ENCODE measurements at places on chromosomes 7 and 10.

DNA sequence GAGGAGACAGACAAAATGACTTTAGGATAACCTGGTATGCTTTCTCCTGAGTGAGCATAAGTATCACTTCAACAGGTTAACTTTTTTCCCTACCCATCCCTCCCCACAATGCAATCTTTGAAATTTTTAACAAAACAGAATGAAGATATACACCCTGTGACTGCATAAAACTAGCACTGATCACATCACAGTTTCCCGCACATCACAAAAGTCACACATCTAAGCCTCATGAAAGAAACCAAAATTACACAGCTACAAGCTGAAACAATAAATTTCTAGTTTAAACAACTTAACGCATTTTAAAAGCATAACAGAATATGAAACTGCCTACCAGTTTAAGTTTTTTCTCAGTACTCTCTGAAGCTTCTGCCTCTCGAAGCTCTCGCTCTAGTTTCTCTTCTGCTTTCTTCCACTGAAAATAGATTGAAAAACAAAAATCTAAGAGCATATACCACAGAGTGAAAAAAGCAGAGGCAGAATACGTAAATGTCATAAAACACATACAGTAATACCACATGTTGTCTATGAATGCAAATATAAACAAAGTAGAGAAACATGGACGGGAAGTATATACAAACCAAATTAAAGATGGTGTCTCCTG is 18.1 kb downstream of the NOC3L start:
- H3K36me3 ChIP-seq, result no peaks in the 10 kb centered on the region
- H3K4me1 ChIP-seq, result no peaks in the 10 kb centered on the region
- H3K27me3 ChIP-seq, result no peaks in the 10 kb centered on the region
- no peak overlapping the region for H3K27ac ChIP-seq
- H3K4me3 ChIP-seq, result no peak overlapping the region

DNA sequence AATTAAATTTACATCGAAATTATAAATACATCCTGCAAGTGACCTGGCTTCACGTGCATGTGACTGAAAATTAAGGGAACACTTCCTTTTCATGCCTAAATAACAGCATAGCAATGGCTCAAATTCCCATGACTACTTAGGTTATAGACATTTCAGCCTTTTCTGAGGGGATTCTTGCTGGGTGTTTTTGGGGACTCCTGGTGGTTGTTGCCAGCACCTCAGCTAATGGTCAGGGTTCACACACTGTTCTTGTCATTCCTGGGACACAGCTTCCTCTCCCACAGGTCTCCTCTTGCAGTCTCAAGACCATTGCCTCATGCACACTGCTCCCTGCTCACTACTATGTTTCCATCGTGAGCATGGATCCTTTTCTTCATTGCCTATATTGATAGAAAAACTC is 148.9 kb upstream of the GLI3 start:
- no peaks in the 10 kb centered on the region for H3K27me3 ChIP-seq
- no peak for DNase-seq
- no peaks in the 10 kb centered on the region for H3K36me3 ChIP-seq
- H3K4me1 ChIP-seq, result no peaks in the 10 kb centered on the region
- H3K27ac ChIP-seq, result no peak overlapping the region

DNA sequence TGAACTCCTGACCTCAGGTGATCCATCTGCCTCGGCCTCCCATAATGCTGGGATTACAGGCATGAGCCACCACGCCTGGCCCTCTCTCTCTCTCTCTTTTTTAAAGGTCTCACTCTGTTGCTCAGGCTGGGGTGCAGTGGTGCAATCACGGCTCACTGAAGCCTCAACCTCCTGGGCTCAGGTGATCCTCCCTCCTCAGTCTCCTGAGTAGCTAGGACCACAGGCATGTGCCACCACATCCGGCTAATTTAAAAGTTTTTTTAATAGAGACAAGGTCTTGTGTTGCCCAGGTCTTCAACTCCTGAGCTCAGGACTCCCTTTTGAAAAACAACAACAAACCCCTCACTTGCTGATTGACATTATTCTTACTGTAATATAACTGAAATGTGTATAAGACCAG is 11.6 kb downstream of the PALD1 start:
- H3K4me3 ChIP-seq, result no peak overlapping the region
- no peaks in the 10 kb centered on the region for H3K27me3 ChIP-seq
- H3K36me3 ChIP-seq, result no peaks in the 10 kb centered on the region
- no peaks in the 10 kb centered on the region for H3K4me1 ChIP-seq
- DNase-seq, result no peak
- H3K27ac ChIP-seq, result no peak overlapping the region

DNA sequence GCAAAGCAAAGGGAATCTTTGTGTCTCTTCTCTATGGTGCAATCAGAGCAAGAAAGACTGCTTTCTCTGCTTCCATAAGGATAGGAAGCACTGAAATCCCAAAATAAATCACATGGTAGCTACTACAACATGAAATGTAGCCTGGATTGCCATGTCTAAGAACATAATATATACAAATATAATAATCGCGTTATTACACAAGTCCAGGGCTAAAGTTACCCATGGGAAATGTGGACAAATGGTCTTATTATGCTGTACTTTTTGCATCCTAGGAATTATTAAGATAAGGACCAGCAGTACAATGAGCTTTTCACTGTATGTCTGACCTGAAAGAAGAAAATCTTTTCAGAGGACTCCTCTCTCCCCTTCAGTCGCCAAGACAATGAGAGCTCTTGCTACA is 23.5 kb upstream of the PPP3CB start:
- H3K4me3 ChIP-seq, result no peak overlapping the region
- no peak overlapping the region for H3K27ac ChIP-seq
- peaks cover 4% of the 10 kb centered on the region for H3K36me3 ChIP-seq
- H3K4me1 ChIP-seq, result no peaks in the 10 kb centered on the region
- no peaks in the 10 kb centered on the region for H3K27me3 ChIP-seq
- DNase-seq, result no peak

- DNase-seq, result peak; percentile 75
- H3K27me3 ChIP-seq, result no peaks in the 10 kb centered on the region
- no peak overlapping the region for H3K27ac ChIP-seq
- H3K4me3 ChIP-seq, result no peak overlapping the region
These were observed 3.3 kb downstream of the GRID1 start for GRCh38 chr10:86363184-86363832.

GRCh38 chr7:142481548-142481947 is 223.7 kb upstream of the PRSS58 start:
- no peak overlapping the region for H3K4me3 ChIP-seq
- H3K4me1 ChIP-seq, result no peaks in the 10 kb centered on the region
- H3K27ac ChIP-seq, result no peak overlapping the region
- no peaks in the 10 kb centered on the region for H3K36me3 ChIP-seq
- no peaks in the 10 kb centered on the region for H3K27me3 ChIP-seq

- no peak overlapping the region for H3K27ac ChIP-seq
- H3K4me3 ChIP-seq, result no peak overlapping the region
- no peaks in the 10 kb centered on the region for H3K27me3 ChIP-seq
- DNase-seq, result no peak
These were observed 362.8 kb downstream of the INHBA start for GRCh38 chr7:41339913-41340676.

GRCh38 chr10:130914367-130914766 is 397.2 kb downstream of the TCERG1L start:
- H3K27ac ChIP-seq, result no peak overlapping the region
- H3K27me3 ChIP-seq, result no peaks in the 10 kb centered on the region
- no peak overlapping the region for H3K4me3 ChIP-seq
- DNase-seq, result no peak
- no peaks in the 10 kb centered on the region for H3K36me3 ChIP-seq
